ENCODE measurements at places on chromosomes 6 and 20.

DNA sequence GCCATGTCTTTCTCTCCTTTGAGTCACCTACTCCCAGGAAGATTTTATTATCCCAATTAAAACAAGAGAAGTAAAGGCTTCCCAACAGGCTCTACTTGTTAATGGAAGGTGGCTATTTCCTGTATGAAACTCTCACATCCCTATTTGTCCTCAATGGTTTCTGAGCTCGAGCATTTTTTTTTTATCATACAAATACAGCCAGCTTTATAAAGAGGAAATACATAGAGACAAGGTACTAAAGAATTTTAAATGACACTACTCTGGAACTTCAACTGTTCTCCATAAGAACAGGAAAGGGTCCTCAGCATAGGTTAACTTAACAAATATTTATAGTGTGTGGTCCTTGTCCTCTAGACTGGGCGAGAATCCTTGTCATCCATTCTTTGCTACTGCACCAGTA lies 41.0 kb downstream of the TSHZ2 start:
- DNase-seq = no peak

GRCh38 chr6:170358496-170358895 lies 51.9 kb downstream of the FAM120B start:
- DNase-seq = no peak

GRCh38 chr20:18904624-18905023 lies 91.0 kb downstream of the SCP2D1 start:
- no peak for DNase-seq

- no peak for DNase-seq
Observed at GRCh38 chr20:19775353-19776253, 17.5 kb downstream of the RIN2 start.

DNA sequence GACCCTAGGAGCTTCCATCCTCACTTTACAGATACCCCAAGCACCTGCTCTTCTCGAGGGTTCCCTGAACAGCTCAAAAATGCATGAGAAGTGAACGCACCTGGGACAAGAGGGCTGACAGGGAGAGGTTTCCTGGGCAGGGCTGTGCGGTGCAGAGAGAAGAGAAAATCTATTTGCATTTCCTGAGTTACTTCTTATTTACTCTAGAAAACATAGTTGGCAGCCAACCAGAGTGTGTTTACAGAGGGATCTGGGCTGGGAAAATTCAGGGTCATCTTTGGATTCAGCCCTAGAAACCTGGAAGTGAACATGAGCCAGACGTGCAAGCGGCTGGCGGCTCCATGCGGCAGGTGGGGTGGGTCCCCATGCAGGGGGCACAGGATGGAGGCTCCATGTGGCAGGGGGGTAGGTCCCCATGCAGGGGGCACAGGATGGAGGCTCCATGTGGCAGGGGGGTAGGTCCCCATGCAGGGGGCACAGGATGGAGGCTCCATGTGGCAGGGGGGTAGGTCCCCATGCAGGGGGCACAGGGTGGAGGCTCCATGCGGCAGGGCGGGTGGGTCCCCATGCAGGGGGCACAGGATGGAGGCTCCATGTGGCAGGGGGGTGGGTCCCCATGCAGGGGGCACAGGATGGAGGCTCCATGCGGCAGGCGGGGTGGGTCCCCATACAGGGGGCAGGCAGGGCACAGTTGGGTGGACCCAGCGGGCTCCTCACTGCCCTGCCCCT lies 342.0 kb downstream of the TAF4 start:
- DNase-seq = no peak

GRCh38 chr6:100289285-100289684 lies 175.4 kb downstream of the SIM1 start:
- no peak for DNase-seq
